RWPE2 (cell line): ENCODE measurements at places on chromosomes 4 and X.
A peak's percentile ranks its signal among the peaks of the same experiment; 100 is the strongest.

- DNase-seq: peak; percentile 74
Measured at GRCh38 chr4:98657531-98658286, 702 bp downstream of the TSPAN5 start.

GRCh38 chr4:52842792-52843191, 19.3 kb upstream of the RASL11B start:
- DNase-seq: no peak

GRCh38 chr4:80016506-80016905, 56.5 kb downstream of the ANTXR2 start:
- no peak for DNase-seq

- no peak for DNase-seq
Measured at GRCh38 chrX:44344687-44345086, 1.2 kb upstream of the EFHC2 start.

DNA sequence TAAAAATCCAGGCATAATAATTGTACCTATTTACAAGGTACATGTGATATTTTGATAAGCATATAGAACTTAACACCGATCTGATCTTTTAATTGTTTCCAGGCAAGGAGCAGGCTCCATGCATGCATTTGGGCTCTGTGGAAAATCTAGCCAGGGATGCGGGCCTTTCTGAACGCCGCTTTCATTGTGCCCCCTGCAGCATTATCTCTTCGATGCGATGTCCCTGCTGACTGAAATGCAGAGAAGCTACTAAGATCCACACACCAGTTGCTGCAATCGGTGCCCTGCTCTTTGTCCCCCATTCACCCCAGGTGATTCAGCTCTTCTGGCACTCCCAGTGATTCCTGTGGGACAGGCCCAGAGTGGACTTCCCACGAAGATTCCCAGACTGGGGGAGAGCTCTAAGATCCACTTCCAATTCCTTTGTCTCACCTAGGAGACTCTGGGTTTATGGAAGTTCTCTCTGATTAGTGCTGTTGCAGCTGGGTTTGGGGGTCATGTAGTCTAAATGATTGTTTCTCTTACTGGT, 254.3 kb upstream of the AGA start:
- DNase-seq: no peak

DNA sequence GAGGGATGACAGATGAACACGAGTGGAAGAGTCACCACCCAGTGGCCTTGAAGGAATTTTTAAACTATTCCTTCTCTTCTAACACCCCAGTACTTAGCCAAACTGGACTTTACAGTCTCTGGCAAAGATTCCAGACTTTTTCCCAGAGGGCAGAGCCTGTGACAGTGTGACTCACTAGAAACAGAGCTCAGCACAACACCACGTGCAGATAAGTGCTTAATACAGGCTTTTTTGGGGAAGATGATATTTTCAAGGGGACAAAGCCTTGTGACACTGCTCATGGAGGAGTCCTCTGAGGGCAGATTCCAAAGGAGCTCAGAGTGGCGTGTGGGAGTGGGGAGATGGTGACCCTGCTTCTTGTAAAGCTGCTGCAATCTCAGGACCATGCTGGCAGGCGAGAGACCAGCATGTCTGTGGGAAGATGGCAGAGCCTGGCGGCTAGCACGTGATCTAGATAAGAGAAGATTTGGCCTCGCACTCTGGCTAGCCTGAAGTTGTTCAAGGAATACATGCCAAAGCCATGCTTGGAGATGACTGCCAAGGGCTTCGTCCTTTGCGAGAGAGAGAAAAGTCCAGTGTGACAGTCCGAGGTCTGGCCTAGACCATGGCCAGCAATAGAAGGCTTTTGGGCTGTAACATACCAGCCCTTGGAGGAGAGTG, 2.4 kb downstream of the RAB33A start:
- no peak for DNase-seq

DNA sequence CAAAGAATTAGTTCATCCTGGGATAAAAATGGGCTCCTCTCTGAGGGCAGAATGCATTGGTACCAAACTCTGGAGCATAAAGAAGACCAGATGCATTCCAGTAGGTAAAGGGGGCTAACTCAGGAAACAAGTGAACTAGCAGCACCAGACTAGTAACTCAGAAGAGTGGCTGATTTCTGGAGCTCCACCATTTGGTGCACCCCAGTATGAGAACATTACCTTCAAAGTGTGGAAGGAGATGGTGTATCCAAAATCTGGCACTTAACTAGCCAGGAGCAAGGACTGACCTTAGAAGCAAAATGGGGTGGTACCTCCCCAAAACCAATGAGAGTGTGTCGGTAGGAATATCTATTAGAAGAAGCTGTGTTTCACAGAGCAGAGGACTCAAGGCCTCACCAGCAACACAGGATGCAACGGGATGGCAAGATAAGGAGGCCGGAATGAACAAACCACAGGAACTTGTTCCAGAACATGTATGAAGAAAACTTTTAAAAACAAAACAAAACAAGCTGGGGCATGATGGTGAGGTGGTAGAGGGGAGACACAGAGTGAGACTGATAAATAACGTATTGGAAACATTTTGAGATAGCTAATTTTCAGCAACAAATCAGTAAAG, 142.3 kb downstream of the INPP4B start:
- no peak for DNase-seq

DNA sequence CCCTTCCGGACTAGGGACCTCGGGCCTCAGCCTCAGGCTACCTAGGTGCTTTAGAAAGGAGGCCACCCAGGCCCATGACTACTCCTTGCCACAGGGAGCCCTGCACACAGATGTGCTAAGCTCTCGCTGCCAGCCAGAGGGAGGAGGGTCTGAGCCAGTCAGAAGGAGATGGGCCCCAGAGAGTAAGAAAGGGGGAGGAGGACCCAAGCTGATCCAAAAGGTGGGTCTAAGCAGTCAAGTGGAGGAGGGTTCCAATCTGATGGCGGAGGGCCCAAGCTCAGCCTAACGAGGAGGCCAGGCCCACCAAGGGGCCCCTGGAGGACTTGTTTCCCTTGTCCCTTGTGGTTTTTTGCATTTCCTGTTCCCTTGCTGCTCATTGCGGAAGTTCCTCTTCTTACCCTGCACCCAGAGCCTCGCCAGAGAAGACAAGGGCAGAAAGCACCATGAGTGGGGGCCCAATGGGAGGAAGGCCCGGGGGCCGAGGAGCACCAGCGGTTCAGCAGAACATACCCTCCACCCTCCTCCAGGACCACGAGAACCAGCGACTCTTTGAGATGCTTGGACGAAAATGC, at the start of gene WAS:
Gene WAS (plus strand): TSS at position 389 of the 572 bp plus-strand sequence. CDS start 55 bp downstream, at position 444.
- no peak for DNase-seq

- no peak for DNase-seq
Measured at GRCh38 chrX:23699636-23700194, 32.4 kb downstream of the PRDX4 start.

DNA sequence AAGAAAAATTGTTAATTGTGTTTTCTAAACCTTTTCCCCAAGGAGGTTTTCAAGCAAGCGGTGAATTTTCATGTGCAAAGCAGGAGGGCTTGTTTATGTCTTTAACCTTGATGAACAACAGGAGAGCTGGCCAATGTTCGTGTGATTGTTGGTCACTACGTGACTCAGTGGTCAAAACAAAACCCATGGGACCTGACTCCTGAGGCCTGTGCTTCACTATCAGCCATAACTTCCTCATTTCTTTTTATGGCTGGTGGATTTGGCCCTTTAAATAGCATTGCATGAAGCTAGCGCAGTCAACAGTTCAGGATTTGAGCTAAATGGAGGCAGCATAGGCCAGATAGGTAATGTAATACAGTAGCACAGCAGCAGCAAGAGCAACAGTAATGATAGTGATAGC, 80.5 kb downstream of the MID1IP1 start:
- no peak for DNase-seq

- DNase-seq: no peak
Measured at GRCh38 chrX:13464599-13465275, 104.7 kb upstream of the EGFL6 start.

DNA sequence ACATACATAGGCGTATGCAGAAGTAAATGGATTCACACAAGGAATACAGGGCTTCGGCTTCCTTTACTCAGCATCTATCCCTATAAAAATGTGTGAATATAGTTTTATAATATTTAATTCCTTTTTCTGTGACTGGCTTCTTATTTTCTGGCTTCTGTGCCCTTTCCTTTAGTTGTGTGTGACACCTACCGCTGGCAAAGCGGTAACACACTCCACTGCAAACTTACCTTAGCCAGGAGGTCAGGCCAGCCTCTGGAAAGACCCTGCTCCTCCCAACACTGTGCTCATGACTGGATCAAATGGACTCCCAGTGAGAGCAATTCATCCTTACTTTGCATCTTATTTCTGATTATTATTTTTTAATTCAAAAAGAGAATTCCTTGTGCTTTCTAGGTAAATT, 244.2 kb downstream of the ANK2 start:
- no peak for DNase-seq

DNA sequence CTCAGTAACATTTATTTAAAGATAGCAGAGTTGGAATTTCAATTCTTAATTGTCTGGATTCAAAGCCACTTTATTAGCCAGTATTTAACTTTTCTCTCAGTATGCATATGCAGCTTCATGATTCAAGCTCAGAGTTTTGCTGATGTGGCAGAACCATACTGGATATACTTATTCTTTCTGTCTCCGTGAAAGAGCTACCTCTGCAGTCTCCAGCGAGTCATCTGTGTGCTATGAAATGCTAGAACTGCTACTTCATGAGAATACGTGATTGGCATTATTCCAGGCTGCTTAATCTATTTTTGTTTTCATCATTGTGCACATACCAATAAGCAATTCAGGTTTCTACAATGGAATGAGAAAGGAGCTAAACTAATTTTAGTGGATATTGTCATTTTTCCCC, 743.7 kb downstream of the C4orf33 start:
- DNase-seq: no peak

- no peak for DNase-seq
Measured at GRCh38 chr4:128727658-128728057, 81.8 kb upstream of the JADE1 start.

- no peak for DNase-seq
Measured at GRCh38 chrX:11757397-11757718, 679 bp upstream of the MSL3 start.

DNA sequence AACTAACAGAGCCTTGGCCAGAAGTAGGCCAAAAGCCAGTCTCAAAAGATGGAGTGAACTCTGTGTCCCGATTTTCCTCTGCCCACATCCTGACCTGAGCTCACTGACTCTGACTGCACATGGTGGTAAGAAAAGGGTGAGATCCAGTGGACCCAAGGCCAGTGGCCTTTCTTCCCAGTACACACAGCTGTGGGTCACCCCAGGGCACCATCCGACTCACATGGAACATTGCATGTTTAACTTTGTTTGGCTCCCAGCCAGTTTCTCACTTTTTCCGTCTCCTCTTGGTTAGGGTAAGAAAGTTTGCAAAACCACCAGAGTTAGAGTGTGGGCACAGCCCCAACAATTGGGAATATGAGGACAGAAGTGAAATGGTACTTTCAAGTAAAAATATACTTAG, 69.8 kb downstream of the GAB1 start:
- DNase-seq: no peak

DNA sequence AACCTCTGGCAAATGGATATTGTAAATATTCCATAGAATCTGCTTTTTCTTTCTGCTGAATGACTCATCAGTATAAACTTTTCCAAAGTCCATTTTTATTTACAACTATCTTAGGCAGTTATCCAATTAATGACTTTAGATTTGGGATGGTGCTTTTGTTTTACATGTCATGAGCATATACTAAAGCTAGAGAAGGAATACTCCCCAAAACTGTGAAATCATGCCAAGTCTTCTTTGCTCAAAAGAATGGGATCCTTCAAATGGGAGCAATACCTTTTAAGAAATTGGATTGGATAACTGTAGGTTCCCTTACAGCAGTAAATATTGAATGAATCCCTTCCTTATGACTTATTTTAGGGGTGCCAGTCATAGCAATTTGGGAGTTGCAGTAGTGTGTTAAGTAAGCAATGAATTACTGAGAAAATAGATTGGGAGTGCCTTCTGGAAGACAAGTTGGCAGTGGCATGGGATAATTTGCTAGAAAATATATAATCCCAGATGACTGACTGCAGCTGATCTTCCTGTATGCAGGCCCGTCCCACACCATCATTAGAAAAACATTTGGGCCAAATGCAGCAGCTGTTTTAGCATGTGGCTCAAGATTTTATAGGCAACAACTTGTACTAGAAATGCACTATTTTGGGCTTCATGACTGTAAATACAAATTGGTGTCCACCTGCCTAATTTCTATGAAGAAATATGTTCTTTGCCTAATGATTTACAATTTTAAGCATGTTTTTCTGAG, 2.8 kb downstream of the TMPRSS11D start:
- DNase-seq: no peak

DNA sequence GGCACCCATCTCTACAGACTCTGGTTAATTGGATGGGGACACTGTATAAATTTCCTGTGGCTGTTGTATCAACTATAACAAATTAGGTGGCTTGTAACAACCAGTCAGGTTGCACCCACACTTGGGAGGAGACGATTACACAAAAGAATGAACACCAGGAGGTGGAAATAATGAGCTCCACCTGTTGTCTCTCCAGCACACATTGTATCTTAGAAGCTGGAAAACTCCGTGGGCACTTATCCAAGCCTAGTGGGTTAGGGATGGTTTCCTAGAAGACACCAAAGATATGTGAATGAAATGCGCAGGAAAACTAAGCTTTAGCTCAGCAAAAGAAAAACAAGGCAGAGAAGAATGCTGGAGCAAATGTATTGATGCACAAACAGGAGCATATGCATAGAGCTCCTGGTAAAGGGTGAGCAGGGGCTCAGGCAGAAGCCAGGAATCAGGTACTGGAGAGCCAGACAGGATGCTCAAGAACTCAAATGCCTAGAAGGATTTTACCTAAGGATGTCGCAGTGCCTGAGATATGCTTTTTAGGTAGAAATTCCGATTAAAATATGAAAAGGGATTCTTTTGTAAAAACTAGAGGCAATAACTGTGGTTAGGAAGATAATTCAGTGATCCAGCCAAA, 111.7 kb downstream of the GALNTL6 start:
- no peak for DNase-seq

DNA sequence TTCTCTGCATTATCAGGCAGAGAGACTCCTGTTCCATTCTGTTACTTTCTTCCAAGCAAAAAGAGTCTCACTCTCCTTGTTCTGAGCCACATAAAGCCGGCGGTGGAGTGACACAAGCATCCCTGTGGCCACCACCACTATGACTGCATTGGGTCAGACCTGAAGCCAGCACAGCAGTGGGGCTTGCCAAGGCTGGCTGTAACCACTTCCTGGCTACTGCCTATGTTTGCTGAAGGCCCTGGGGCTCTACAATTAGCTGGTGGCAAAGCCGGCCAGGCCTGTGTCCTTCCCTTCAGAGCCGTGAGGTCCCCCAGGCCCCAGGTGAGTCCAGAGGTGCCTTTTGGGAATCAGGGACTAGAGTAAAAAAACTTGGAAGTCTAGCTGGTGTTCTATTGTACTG, 31.8 kb downstream of the PLAC8 start:
- no peak for DNase-seq
